ENCODE measurements at places on chromosomes 1 and 21.
A peak's percentile ranks its signal among the peaks of the same experiment; 100 is the strongest.

- no peak for DNase-seq
Measured at GRCh38 chr21:41024746-41025254, 143.2 kb upstream of the BACE2 start.

DNA sequence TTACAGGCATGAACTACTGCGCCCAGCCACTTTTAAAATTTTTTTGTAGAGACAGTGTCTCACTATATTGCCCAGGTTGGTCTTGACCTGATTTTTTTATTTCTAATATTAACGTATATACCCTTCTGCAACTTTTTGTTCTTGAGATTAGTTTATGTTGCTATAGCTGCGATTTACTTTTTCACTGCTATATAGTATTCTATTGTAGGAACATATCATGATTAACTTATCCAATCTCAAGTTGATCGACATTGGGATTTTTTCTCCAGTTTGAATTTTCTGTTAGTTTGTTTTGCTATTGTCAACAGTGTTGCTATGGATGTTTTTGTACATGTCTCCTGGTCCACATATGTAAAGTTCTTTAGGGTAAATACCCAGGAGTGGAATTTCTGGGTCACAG is 35.4 kb downstream of the WASF2 start:
- DNase-seq, result no peak

DNA sequence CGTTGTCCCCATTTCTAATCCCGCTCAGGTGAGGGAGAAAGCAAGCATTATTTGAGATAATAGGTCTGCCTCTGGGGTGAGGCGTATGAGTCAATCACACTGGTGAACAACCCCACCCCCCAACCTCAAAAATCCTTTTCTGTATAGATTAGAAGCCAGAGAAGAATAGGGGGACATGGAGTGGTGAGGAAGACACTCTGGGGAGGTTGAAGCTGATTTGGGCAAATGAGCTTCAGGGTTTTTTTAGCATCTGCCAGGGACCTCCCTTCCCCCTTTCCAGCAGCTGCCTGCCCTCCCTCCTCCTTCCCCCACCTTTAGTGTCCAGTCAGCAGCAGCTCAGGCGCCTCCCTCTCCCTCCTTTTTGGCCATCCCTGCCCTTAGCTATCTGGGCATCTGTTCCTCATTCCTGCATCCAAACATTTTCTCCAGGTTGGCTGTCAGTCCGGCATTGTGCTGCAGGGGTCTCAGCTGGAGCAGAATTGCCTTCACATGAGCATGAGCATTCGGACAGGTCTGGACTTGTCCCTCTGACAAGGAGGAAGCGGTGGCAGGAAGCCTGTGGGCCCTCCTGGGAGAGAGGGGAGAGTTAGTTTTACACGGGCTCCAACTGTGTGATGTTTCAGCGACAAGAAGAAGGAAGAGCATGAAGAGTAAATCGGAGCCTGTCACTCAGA is 30.8 kb upstream of the PTGFRN start:
- peak; percentile 15 for DNase-seq

- no peak for DNase-seq
Measured at GRCh38 chr1:103327054-103327719, 198.3 kb upstream of the RNPC3 start.

DNA sequence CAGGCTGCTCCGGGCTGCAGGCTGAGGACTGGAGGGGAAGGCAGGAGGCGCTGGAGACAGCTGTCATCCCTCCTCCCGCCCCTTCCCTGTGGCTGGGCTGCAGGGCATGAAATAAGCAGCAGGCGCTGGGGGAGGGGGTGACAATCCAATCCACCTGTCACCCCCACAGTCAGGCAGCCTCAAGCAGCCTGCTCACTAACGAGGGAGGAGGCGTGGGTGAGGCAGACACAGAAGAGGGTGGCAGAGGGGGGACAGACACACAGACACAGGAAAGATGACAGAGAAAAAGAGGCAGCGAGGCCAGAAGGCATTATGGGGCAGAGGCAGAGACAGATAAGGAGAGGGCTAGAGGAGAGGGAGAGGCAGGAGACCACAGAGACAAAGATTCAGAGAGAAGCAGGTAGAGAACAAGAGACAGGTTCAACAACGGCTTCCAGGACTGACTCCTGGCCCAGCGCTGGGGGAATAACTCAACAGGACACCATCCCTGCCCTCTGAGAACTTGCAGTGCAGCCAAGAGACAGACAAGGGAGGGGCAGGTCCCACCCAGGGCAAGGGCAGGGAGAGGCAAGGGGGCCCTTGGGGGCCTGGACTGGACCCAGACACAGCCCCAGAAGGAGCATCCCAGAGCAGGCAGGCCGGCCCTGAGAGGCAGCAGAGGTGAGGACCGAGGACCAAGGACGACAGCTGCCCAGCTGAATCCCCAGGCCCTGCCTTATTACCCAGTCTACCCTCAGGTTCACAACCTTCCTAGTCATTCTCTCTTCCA is 11.2 kb downstream of the MEF2D start:
- no peak for DNase-seq

Data from lower leg skin (tissue), 4 donors.